ENCODE measurements at places on chromosomes 3 and 15.

DNA sequence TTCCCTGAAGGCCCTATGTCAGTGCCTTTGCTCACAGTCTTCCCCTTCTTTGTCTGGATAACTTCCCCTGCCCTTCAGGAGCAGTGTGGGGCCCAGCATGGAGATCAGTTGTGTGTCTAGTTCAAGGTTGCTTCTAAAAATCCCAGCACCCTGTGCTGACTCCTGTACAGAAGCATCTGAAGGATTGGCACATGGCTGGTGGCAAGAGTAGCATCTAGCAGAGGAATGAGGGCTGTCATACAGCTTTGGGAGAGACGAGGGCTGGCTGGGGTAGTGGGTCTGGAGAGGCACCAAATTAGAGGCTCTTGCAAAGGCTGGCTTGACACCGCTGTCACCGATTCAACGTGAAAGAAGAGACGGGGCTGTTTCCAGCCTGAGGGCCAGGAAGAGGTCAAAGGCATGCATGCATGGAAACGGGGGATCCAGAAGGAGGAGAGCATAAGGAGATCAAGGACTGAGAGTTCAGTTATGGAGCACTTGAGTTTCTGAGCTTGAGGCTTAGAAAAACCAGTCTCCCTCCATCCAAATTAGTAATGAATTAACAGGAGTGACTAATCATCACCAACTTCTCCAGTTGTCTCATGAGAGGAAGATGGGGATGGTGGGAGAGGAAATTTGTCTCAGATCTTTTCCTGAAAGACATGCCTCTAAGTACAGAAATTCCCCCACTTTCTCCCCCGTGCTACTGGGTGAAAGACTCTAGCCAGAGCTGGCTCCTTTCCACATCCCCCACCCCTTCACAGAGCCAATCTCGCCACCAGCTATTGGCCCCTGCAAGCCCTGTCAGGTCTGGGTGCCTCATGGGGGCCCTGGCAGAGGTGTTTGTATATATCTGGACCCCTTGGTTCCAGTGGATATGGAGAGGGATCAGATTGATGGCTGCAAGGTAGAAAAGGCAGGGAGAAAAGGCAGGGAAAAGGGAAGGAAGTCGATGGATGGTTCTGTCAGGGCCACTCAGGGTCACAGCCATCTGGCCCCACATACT lies 45.9 kb downstream of the SLCO2A1 start:
- DNase-seq, result no peak

DNA sequence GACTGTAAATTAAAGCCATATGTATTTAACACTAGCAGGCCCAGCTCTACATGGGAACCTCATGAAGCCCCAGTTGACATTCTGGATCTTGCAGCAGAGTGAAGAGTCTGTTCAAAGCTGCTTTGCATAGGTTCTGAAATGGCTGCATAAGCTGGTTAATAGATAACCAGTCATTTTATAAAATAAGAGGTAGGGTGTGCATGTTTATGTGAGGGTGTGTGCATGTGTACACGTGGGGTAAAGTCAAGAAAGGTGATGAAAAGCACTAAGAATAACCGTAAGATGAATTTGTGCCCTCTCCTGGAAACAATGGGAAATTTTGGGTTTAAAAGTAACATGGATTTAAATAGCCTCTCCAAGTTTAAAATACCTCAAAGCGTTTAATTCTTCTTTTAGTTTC lies 33.0 kb downstream of the PAQR9 start:
- DNase-seq, result no peak

GRCh38 chr15:99502661-99503060 lies 63.1 kb upstream of the MEF2A start:
- DNase-seq, result no peak

GRCh38 chr3:165389064-165389463 lies 192.9 kb upstream of the SLITRK3 start:
- no peak for DNase-seq

DNA sequence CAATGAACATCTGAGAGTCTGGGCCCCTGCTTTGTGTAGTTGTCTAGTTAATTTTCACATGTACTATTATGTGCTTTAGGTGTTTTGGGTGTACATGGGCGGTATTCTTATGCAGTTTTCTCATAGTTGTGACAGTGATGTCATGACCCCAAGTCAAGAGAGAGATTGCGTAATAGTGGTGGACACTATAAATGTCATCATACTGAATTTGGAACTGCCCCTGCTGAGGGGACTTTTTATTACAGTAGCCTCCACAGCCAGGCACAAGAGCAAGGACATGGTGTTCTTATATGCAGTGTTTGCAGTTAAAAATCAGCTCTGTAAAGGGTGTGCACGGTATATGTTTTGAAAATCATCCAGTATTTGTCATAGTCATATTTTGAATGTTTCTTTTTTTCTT lies 29.5 kb downstream of the ABHD2 start:
- no peak for DNase-seq

- DNase-seq, result peak; percentile 22
Measured at GRCh38 chr3:195807681-195808121, 4.0 kb downstream of the MUC4 start.
